Fibroblast of villous mesenchyme (primary cell): ENCODE measurements at places on chromosomes 2 and 18. TPM values are rescaled to one million over a fixed set of nuclear protein-coding genes. Genes with fewer than 3 reads are reported as not detected.

The TOGARAM2 gene
- under 0.01 and 0.43 TPM in 2 replicates for total RNA-seq

The NEURL3 gene
- total RNA-seq: not detected in 2 replicates

The KCNG3 gene
- total RNA-seq: under 0.01 TPM in 1 of 2 replicates, not detected in the other

The DSG2 gene
- 2.6 and 2.9 TPM in 2 replicates for total RNA-seq

The RAB6C gene
- total RNA-seq: under 0.01 TPM in 1 of 2 replicates, not detected in the other
